ENCODE measurements at places on chromosomes 12 and 14.

DNA sequence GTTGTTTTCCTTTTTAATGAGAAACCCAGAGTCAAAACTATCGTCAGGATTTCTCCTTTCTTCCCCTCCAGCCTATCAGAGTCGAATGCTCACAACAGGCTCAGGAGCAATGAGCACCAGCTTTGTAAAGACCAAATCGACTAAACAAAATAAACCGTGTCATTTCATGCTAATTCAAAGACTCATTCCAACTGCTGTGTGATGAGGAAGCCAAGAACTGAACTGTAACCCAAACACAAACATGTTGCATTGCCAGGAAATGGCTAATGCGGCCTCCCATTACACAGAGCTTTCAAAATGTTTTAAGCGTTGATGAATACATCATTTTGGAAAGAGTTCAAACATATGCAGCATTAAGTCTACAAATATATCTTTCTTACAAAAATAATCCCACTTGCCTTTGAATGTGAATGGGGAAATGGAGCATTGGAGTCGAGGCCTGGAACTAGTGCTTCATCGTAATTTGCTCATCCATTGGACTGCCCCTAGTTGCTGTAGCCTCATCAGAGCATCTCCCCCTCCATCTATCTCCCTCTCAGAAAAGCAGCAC is 349.5 kb downstream of the GXYLT1 start:
- DNase-seq = no peak

DNA sequence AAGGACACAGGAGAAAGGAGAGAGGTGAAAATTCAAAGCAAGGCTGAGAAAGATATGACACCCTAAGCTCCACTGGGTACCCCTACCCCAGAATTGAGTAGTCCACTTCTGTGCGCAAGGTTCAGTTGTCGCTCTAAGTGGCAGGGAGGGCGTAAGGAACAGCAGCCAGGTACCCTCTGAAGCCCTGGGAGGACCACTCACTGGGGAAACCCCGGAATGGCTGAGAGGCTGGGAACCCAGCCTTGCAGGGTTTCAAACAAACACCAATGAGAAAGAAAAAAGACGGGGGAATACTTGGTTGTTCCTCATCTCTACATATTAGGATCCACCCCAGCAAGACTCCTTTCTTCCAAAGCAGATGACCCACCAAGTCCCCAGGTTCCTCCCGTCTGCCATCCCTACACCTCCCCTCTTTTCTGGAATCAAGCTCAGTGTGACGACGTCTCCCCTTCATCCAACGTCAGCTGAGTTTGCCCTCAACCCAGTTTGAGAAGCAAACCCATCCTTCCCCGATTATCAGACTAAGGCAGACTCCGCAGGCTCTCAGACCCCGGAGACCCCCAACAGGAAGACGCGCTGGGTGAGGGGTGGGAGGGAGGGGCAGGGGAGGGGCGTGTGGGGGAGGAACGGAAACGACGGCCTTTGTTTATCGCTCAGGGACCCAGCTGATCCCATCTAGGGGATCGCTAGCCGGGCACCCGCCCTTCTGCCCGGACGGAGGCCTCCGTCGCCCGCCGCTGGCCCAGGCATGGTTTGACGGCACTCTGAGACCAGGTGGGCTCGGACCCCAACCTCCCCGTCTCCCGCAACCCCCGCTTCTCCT is 795 bp downstream of the LMBR1L start:
- DNase-seq = no peak

DNA sequence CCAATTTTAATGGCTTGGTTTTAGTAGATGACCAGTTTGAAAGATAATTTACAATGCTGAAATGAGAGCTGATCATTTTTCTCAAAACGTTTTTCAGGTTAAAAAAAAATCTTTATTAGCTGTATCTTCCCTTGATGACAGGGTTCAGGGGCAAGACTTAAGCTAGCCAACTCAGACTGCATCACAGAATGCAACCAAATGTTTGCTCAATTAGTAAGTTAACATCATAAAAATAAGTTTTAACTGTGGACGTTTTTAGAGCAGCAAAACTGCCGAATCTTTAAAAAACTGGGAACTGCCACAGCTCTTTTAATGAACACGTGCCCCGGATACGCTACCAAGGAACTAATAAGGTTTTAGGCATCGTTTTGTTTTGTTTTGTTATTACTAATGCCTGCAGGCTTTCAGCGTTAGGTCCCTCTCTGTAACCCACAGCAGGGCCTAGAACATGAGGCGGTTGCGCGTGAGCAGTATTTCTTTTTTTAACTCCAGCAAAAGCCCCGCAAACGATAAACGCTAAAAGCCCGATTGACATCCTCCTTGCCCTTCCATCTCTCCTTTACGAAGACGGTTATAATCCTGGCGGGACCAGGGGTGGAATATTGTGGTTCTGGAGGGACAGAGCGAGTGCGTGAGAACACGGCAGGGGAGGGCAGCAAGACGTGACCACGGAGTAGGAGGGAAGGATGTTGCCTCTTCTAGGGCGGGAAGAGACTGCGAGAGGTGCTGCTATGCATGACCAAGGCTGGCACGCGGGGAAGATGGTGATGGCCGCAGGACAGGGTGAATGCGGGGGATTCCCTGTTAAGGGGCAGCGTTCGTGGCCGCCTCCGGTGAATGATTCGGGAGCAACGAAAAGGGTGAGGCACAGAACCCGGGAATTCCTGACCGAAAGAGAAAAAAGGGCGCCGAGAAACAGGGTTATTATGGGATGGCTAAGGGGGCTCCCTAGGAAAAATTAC is 652 bp downstream of the SUPT16H start:
- peak; percentile 20 for DNase-seq

DNA sequence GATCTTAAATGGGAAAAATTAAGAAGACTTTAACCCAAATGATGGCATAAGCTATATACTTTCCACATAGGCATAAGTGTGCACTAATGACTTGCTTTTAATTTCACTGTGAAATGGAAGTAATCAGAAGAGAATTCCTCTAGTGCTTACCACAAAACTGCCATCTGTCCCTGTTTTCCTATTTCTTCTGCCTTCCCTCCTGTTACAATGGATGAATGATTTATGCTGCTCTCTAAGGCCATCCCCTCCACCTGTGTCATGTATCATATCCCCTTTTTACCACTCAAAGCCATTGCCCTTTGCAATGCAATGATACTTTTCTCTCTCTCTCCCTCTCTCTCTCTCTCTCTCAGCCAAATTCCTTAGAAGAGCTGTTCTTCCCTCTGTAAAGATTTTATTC is 109.1 kb downstream of the C12orf50 start:
- no peak for DNase-seq

GRCh38 chr12:120314220-120314619 is 12.1 kb downstream of the SIRT4 start:
- DNase-seq = no peak

- DNase-seq = no peak
Observed at GRCh38 chr12:93614917-93615596, 42.6 kb downstream of the SOCS2 start.

GRCh38 chr12:133081159-133081780 is 547 bp downstream of the ZNF140 start:
- no peak for DNase-seq

GRCh38 chr14:94689218-94689984 is 77.2 kb downstream of the SERPINA3 start:
- peak; percentile 78 for DNase-seq

GRCh38 chr12:45615268-45615667 is 114.2 kb upstream of the ARID2 start:
- no peak for DNase-seq

- no peak for DNase-seq
Observed at GRCh38 chr14:77980475-77981321, 180.8 kb downstream of the ADCK1 start.

GRCh38 chr14:97095269-97095668 is 298.1 kb downstream of the VRK1 start:
- no peak for DNase-seq

GRCh38 chr12:16198884-16199283 is 78.6 kb downstream of the SLC15A5 start:
- DNase-seq = no peak

DNA sequence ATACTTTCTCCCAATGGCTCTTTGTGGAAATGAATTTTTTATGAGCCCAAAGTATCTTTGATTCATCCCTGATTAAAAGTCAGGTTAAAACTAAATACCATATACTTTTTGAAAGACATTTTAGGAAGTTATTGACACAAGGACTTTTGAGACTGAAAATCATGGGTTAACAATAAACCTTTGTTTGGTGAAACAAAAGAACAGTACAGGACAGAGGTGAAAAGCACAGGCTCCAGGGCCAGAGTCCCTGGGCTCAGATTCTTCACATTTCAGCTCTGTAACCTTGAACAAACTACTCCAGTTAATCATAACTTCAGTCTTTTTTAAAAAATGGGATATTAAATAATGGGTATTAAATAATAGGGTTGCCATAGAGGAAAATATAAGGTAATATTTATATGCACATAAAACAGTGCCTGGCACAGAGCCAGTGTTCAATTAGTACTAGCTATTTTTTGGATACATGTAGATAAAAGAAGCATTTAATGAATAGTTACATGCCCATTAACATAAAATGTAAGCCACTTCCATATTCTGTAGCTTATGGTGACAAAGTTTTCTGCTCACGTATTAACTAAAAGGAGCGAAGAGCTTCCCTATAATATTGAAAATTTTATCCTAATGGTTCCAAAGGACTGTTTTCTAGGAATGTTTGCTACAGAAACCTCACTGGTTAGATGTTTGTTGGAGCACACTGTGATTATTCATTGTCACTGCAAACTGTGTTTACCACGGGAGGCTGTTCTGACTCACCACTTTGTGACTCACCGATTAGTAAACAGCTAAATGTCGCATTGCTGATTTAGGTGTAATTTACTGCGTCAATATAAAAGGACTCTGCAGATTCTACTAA is 255.4 kb downstream of the DAD1 start:
- no peak for DNase-seq

- no peak for DNase-seq
Observed at GRCh38 chr12:70828351-70828750, 92.2 kb downstream of the PTPRR start.

DNA sequence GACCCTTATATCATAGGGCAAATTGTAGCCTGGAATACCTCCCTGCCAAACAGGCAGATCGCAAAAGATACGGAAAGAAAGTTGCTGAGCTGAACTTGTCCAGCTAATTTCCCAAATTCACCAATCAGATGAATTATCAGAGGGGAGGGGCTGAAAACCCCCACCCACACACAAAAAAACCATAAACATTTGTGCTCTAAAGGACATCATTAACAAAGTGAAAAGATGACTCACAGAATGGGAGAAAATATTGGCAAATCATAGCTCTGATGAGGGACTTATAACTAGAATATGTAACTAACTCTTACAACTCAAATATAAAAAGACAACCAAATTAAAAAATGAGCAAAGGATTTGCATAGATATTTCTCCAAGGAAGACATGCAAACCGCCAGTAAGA is 36.3 kb downstream of the PTHLH start:
- no peak for DNase-seq

DNA sequence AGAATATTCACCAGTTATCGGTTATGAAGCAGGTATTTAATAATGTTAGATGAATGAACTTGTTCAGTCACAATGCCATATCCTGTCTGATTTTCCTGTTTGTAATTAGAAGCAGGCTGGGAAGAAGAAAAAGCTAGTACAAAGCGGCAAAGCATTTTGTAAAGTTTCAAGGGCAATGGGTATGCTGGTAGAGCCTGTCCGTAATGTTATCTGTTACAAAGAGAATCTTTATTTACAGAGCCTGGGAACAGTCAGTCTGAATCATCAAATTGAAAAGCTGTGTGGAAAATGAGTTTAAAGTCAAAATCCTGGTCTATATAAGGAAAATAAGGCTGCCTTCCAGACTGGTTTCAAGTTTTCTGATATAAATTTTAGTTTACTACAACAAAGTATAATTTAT is 40.5 kb downstream of the PARP11 start:
- no peak for DNase-seq

DNA sequence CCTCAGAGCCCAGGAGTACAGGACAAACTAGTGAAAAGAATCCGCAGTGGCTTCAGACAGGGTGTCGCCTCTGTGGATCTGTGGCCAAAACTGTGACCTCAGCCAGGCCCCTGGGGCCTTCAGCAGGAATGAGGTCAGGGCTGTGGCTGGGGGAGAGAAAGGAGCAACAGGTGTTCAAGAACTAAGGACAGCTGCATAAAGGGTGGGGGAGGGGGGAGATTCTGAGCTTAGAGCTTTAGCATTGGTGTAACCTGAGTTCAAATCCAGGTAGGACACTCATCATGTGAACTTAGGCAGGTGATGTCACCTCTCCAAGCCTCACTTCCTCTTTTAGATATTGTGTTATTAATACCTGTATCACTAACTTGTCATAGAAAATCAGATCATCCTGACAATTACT is 40.9 kb upstream of the CORO1C start:
- peak; percentile 41 for DNase-seq

All from GM12892 (cell line).